ENCODE measurements at places on chromosomes 11 and 22.

DNA sequence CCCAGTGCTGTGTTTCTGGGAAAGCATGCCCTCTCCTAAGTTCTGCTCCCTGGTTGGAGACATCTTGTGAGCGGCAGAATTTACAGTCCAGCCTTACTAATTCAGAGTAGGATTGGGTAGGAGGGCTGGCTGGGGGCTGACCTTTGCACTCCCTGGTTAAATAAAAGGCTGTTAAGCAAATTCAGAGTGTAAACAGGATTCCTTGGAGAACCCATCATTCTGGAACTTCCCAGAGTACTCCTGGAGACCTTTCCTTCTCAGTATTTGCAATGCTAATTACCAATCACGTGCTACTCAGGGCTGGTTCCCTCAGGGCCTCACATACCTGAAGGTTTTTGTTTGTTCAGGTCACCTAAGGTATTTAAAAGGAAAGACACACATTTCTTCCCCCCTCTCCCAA is 340.2 kb downstream of the TBC1D22A start:
- no peak for DNase-seq

DNA sequence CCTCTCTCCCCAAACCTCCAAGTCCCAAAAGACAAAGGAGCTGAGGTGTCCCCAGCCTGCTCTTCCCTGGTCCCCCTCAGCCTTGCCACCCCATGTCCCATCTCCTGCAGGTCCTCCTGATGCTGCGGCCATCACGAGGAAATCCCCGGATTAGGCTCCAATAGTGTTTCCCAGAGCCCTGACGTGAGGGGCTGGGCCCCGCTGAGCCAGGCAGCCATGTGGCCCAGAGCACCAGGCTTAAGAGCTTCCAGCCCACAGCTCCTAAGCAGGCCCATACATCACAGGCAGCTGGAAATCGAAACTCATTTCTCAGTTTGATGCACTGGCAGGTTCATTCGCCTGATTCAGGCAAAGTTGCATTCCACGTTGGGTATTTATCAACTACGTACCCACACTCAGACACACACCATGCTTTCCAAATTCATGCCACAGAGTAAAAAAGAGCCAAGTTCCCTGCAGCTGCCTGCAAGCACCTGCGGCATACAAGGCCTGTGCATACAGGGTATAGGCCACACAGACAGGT is 114.2 kb downstream of the CHST1 start:
- DNase-seq, result no peak

- no peak for DNase-seq
These were observed 44.1 kb upstream of the OR9Q1 start for GRCh38 chr11:57979532-57980079.

- no peak for DNase-seq
These were observed 17.8 kb upstream of the RAPSN start for GRCh38 chr11:47466701-47467250.

DNA sequence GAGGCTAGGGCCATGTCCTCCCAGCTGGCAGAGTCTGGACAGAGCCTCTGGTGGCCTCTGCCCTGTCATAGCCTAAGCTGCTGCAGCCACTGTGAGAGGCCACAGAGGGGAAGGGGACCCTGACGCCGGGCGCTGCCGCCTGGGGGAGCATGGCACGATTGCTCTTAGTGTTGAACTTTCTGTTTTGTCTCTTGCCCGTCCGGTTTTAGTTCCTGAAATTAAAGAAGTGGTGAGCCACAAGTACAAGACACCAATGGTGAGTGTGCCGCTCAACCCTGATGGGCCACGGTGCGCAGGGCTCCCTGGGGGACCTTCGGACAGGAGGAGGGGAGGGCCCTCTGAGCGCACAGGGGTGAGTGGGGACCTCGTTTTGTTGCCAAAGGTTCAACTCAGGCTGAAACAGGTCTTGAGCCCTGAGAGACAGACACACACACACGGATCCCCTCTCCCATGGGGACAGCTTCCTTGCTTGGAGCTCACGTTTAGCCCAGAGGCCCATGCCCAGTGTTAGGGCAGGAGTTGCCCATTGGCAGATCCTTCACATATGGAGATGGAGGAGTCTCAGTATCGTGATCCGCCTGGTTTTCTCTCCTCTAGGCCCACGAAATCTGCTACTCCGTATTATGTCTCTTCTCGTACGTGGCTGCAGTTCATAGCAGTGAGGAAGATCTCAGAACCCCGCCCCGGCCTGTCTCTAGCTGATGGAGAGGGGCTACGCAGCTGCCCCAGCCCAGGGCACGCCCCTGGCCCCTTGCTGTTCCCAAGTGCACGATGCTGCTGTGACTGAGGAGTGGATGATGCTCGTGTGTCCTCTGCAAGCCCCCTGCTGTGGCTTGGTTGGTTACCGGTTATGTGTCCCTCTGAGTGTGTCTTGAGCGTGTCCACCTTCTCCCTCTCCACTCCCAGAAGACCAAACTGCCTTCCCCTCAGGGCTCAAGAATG is 23.8 kb downstream of the MYBPC3 start:
- DNase-seq, result no peak

GRCh38 chr11:115659061-115659963 is 155.1 kb upstream of the CADM1 start:
- no peak for DNase-seq

DNA sequence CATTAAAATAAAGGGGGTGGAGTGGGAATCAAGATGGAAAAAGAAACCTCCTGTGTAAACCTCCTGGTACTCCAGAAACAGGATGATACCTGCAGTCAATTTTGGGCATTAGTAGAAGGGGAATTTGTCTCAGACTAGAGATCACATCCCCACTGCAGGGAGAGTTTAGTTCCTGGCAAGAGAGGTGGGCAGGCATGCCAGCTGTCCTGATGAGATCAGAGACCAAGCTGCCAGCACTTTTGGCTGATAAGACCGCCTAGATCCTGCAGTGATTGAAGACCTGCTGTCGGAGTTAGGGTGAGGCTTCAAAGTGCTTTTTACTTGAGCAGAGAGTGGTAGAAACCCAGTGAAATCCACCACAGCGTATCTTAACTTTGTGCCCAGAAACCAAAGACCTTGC is 29.7 kb upstream of the NELL1 start:
- DNase-seq, result no peak

DNA sequence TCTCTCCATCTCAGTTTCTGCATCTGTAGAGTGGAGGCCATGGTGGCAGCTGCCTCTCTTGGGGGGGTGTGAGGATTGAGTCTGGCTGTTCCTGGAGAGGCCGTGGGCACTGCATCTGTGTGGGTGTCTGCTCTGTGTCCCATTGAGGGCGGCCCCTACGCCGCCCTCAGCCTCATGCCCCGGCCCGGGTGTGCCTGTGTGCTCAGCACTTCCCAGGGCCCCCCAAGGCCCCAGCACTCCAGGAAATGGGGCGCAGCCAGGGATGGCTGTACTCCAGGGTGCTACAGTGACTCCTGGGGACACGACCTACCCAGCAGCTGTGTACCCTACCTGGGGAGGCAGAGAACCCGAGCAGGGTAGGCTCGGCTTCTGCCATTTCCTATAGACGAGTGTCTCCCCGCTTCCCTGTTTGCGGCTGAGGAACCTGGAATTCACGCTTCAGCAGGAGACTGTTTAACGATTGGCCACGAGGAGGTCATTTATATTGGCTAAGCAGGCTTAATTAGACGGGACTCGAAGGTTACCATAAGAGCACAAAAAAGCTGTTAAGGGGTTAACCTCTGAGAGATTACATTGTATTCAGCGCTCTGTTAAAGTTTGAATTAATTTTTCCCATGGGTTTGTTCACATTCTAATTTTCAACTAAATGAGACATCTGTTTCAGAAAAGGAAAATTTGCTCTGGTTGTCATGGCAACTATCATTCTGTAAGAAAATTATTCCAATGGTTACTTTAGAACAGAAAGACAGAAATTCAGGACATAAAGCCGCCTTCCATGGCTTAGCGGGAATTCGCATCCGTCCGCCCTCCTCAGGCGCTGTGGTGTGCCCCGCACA is 76.4 kb downstream of the MPPED1 start:
- DNase-seq, result no peak

DNA sequence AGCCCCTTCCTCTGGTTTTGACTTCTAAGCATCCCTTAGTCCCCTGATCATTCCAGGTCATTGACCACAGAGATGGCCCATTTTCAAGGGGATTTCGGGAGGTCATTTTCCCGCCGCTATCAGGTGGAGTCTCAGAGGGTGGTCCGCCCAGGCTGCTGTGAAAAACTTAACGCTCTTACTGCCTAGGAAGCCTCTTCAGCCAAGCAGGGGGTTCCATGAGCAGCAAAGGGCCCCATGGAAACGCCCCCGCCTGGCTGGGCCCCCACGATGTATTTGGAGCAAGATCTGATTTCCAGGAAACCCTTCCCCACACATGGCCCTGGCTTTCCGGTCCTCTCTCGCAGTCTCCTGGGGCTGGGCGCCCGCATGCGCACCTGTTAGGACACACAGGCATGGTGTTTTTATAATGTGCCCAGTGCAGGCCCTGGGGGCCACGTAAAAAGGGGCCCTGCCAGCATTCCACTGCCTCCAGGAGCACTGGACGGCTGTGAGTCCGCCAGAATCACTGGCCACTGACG is 32.5 kb downstream of the ANO1 start:
- DNase-seq, result no peak

GRCh38 chr22:29141078-29141688 is 64.5 kb upstream of the EMID1 start:
- no peak for DNase-seq

DNA sequence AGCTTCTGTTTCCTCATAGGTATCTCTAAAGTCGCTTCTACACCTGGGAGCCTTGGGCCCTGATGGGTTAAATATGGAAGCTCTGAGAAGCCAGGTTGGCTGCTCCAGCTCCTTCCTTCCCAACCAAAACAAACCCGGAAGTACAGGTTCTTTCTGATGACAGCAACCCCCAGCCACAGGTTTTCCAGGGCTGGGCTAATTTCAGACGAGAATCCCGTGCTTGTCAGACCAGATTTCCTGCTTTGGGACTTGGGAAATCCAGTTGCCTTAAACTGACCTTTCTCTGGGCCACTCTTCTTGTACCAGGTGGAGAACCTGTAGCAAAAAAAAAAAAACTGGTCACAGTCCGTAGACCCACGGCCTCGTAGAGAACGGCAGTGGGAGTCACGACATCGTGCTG is 51.9 kb downstream of the RBX1 start:
- no peak for DNase-seq

GRCh38 chr11:11081776-11082175 is 223.9 kb upstream of the ZBED5 start:
- DNase-seq, result no peak

DNA sequence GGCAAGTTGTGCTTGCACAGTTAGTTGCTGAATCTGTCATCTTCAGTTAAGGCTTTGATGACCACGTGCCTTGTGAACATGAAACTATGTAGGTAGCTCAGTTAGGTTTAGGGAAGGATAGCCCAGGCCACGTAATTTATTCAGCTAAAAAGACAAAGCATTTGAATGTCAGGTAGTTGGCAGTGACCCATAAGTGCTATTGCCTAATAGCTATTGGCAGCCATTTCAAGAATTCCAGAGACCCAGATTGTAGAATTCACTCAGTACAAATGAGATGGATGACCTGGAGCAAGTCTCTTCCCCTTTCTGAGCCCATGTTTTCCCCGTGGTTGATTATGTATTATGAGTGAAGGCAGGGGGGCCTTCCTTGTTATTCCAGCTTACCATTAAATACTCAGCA is 265.3 kb upstream of the ANO5 start:
- no peak for DNase-seq

- no peak for DNase-seq
These were observed 2.4 kb downstream of the CCS start for GRCh38 chr11:66595245-66595904.

GRCh38 chr11:128509621-128510389 is 77.6 kb downstream of the ETS1 start:
- DNase-seq, result no peak

GRCh38 chr11:13043912-13044628 is 35.0 kb downstream of the RASSF10 start:
- no peak for DNase-seq

DNA sequence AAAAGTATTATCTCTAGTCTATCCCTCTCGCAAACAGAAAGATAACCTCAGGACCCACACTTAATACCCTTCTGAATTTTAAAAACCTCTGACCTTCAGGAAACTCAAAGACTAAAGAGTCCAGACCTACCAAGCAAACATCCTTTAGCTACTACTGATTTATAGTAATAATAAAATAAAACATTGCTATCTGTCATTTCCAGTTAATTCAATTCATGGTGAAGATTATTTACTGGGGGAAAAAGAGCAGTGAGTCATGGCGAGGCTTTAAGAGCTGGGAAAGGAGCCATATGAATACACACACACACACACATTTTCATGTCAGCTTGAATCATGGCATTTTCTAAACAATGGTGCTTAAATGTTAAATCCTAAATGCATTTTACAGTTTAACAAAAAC is 87.1 kb downstream of the FAM76B start:
- DNase-seq, result peak; percentile 77

DNA sequence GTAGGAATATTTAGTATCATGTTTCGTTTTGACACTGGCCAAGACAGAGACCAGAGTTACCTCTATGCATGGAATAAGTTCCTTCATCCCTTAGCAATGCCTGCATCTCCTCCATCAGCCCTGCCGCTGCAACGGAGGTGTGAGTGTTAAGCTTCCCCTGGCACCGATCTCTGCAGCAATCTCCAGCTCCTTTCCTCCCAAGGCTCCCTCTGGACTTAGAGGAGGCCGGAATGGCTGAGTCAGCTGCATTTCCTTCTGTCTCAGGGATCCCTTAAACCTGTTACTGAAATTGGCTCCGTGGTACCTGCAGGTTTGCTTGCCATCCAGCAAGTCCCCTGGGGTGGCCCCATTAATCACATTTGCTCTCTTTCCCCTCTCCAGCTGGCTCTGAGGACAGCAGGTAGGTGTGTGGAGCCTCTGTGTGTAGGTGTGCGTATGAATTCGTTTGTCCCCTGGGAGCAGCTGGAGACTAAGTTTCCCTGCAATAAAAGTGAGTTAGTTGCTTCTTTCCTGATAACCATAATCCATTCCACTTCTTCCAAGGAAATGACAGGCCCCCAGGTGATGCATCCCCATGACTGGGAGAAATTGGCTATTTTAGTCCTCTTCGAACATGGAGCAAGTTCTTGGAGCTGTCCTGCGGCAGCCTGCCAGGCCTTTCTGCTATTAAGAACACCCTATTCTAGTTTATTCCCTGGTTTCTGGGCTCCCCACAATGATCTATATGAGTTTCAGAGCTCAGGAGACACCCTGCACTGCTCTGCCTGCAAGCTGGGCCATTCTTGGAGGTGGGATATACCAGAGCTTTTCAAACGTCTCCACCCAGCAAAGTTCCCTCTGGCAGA is 457.2 kb upstream of the CADM1 start:
- no peak for DNase-seq

GRCh38 chr11:128895526-128895925 is 4.4 kb downstream of the KCNJ5 start:
- DNase-seq, result no peak

- DNase-seq, result no peak
These were observed 897.2 kb downstream of the TBC1D22A start for GRCh38 chr22:47659467-47660223.

- DNase-seq, result no peak
These were observed 17.2 kb downstream of the IFITM10 start for GRCh38 chr11:1733009-1733715.

- no peak for DNase-seq
These were observed 309.2 kb downstream of the FAT3 start for GRCh38 chr11:92533657-92534335.

GRCh38 chr11:21814169-21814568 is 378.7 kb upstream of the ANO5 start:
- DNase-seq, result no peak

GRCh38 chr11:34243600-34244464 is 114.0 kb downstream of the ABTB2 start:
- no peak for DNase-seq

- DNase-seq, result no peak
These were observed 20.7 kb upstream of the NAV2 start for GRCh38 chr11:19691815-19692500.

GRCh38 chr11:83002053-83002452 is 69.6 kb downstream of the RAB30 start:
- no peak for DNase-seq

GRCh38 chr11:96267001-96267495 is 75.9 kb downstream of the MAML2 start:
- DNase-seq, result no peak
